ENCODE measurements at places on chromosomes 7 and 10.

- DNase-seq: no peak
Measured at GRCh38 chr10:69629897-69630650, at the start of gene FAM241B. Gene FAM241B (plus strand): TSS chr10:69630247. CDS start chr10:69631744, 1,497 bp downstream.

- no peak for DNase-seq
Measured at GRCh38 chr7:101781439-101781838, 36.0 kb upstream of the CUX1 start.

DNA sequence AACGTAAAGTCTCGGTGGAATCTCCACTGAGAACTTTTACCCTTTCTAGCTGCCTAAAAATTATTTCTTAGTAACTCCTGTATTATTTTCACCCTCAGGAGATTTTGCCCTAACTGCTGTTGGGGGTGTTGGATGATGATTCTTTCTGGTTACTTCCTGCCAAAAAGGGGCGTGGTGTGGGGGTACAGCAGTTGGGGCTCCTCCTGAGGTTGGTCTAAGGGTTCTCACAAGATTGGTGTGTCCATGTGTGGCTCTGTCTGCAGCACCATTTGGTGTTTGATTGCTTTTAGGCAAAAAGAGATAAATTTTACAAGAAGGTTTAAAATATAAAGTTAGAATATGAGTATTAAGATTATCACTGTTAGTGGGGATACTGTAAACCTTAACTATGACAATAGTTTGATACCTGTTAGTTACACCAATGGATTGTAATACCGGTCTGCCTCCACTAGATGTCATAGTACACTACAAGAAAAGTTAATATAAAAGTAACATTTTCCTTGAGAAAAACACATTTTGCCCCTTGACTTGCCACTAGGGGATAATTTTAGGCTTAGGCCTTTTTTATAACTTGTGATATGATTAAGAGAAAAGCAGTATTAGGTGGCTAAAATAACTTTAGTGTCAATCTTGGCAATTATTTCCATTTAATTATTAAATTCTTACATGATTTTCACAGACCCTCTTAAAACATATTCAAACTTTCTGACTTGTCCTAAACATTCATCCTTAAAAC is 928.7 kb downstream of the IPMK start:
- DNase-seq: peak; percentile 83

- DNase-seq: no peak
Measured at GRCh38 chr7:135801877-135802276, 53.3 kb upstream of the FAM180A start.

DNA sequence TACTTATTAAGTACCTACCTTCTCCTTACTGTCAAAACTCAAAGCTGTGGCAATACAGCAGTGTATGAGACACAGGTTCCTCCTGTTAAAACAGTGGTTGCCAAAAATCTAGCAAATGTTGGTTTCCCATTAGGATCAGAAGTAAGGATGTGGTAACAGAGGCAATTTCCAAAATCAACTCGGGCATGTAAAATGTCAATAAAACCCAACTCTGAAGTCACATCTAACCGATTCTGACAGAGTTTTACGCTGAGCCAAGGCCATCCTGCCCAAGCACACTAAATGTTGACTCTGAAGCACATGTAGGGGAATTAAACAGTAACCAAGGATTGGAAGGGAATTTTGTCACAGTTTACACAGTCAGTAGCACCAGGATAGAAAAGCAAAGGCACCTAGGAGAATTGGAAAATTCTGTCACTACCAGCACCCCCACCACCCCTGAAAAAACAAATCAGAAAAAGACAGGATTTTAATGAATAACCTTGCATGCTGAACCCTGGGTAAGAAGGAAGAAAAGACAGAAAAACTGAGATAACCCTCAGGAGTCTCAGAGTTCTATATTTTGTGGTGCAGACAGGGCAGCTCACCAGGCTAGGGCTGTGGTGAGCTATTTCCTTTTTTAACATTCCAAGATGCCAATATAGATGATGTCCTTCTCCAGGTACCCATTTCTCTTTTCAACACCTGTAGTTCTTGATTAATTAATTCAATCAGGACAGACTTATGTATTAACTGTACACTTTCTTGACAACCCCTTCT is 119.5 kb downstream of the DOCK4 start:
- DNase-seq: no peak

DNA sequence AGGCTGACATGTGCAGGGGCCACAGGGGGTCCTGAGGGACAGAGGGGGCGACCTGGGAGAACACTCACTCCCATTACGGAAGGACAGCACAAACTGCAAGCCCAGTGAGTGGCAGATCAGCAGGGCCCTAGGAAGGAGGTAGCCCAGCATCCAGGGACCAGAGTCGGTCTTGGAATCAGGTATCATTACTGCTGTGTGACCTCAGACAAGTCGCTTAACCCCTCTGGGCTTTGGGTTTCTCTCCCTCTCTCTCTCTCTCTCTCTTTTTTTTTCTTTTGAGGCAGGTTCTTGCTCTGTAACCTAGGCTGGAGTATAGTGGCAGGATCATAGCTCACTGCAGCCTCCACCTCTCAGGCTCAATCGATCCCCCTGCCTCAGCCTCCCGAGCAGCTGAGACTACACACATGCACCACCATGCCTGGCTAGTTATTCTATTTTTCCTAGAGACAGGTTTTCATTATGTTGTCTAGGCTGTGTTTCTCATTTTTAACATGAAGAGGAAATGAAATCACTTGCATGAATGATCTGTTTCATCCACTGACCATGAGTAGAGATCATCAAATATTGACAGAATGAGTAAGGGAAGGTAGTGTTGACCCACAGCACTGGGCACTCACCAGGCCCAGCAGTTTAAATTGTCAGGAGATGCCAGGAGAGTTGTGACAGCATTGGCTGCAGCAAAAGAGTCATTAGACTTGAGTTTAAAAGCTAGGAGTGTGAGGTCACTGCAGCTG is 49.4 kb downstream of the BUB3 start:
- DNase-seq: no peak

DNA sequence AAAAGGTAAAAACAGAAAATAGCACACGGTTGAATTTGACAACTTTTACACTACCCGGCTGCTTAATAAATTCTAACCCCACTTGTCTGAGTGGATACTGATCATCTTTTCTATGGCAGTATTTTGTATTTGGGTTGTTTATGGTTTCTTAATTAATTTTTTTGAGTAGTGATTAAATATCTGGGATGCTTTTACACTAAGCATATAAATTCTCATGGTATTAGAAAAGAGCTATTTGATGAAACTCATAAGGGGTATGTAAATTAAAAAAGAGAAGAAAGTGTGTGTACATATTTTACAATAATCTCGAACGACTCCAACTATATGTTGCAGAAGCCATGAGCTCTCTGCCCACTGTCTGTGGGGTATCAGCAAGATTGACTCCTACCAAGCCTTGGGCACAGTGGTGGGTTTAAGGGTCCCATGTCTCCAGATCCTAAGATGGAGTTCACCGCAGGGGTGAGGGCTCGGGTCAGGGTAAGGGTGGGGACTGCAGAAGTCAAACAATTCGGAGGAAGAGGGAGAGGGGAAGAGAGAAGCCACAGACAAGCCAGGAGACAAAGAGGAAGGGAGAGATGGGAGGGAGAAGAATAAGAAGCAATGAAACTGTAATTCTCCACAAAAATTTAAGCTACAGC is 7.6 kb upstream of the HOXA13 start:
- no peak for DNase-seq

DNA sequence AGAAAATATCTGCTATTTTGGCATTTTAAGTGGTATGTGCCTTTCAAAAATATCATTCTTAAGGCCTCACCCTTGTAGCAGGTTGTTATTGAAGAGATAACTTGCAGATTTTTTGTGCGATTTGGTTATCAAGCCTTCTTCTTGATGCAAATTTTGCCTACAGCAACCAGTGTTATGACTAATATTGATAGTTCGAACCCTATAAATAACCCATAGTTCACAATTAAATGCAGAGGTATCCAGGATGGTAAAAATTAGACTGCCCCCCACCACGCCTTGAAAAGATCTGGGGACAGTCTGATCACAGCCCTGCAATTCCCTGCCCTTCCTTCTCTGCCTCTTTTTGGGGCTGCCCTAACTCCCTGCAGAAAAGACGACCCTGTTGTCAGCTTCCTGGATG is 28.4 kb upstream of the RAPGEF5 start:
- no peak for DNase-seq

GRCh38 chr10:34886906-34887642 is 72.0 kb upstream of the PARD3 start:
- no peak for DNase-seq

GRCh38 chr10:44865289-44865671 is 45.9 kb upstream of the TMEM72 start:
- DNase-seq: no peak

DNA sequence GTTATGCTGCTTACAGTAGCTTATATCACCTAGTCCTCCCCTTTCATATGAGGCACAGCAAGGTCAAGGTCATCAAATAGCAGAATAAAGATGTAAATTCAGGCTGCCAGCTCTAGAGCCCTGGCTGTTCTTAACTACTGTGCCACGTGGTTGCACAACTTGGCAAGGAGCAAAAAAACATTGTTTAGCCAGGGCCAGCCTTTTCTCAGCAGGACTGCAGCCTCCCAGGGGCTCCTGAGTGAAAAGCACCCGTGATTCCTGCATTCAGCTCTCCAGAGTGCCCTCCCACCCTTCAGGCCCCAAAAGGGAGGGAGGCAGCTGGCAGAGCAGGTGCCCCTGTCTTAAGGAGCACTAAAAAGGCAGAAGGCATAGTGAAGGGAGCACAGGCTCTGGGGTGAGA is 31.8 kb upstream of the TM9SF3 start:
- peak; percentile 91 for DNase-seq

- peak; percentile 94 for DNase-seq
Measured at GRCh38 chr10:79068562-79069324, at the start of gene ZMIZ1. Gene ZMIZ1 (plus strand): TSS chr10:79068966. CDS start chr10:79201633, 132,667 bp downstream.

- no peak for DNase-seq
Measured at GRCh38 chr7:105496521-105496920, 25.6 kb downstream of the PUS7 start.

DNA sequence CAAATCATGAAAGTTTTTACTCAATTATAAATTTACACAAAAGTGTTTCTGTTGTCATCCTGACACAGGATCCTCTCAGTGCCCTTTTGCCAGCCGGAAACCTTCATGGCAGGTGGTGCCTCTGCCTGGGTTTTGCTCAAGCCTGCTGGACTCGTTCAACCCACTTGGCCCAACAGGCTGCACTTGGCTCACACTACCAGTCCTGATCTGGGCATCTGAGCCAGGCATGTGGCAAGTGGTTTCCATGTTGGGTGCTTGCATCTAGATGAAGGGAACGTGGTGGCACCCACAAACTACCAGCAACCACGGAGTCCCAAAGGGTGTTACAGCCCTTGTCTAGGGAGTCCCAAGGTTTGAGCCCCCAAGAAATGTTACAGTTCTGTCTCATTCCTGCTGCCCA is 162.3 kb upstream of the CSTF2T start:
- no peak for DNase-seq

GRCh38 chr10:2256241-2256640 is 518.9 kb upstream of the ADARB2 start:
- no peak for DNase-seq

GRCh38 chr7:142886866-142887265 is 1.3 kb upstream of the TRPV6 start:
- DNase-seq: no peak

DNA sequence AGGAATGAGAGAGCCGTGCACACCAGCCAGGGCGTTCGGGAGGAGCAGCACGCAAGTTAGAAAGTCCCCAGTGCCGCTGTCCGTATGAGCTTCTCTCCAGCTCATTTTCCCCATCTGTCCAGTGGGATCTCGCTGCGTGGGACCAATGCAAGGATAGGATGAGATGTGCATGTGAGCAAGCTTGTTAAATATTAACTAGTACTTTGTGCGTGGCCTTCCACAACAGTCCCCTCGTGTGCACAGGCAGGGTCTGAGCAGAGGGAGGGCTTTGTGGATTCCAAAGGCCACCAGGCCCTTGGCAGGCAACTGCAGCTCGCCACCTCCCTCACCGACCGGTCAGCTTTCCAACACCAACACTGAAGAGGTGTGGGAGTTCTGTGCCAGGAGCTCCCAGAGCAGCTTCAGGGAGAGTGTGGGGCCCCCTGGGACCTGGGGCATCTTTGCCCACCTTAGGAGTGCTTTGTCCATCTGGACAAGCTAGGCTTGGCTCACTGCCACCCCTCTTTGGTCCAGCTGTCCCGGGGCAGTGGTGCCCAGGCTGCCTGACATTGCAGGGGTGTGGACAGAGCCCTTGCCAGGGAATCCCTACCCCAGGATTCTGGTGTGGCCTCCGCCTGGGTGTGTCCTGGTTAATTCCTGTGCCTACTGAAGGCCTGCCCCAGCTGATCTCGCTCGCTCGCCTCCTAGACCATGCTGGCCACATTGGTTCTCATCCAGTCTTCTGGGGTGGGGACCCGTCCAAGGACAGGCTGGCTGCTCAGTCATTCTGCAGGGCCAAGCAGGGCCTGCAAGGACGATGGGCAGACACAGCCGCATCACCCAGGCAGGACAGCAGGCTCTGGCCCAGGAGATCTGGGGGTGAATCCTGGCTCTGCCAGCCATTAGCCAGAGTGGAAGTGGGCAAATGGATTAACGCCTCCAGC is 5.3 kb downstream of the FAM20C start:
- no peak for DNase-seq

GRCh38 chr7:45389073-45389872 is 184.9 kb upstream of the ADCY1 start:
- DNase-seq: no peak

DNA sequence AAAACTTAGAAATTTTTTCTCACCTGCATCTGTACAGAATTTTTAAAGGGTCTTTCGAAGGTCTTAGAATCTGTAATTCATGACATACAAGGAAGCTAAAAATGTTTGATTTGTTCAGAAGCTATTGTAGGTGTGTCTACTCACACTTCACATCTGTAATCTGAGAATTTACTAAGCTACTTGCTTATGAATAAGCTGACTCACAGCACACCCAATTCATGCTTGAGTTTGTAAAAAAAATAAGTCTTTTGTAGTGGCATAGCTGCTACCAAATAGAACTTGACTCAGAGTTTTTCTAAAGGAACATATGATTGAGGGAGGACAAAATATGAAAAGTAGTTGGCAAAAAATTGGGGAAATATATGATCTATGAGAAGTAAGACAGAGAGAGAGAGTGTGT is 12.7 kb upstream of the AGR2 start:
- peak; percentile 21 for DNase-seq

GRCh38 chr7:129375141-129375938 is 58.9 kb upstream of the STRIP2 start:
- no peak for DNase-seq

GRCh38 chr10:10798864-10799192 is 218.8 kb upstream of the CELF2 start:
- DNase-seq: no peak
